ENCODE measurements at places on chromosomes 2 and 18. TPM values are rescaled to one million over a fixed set of nuclear protein-coding genes. Genes with fewer than 3 reads are reported as not detected.

DNA sequence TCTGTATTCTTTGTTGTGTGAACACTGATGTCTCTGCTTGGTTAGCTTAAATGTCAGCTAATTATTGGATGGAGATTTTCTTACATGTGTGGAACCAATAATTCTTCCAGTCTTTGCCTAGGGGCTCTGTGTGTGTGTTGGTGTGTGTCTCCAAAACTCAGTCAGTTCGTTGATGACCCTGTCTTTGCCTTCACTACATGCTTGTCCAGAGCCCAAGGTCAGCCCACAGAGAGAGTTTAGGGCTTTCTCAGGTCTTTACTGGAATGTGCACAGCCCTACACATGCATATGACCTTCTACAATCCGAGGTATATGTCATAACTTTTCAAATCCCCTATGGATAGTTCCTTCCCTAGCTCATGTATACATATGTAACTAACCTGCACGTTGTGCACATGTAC lies 74.1 kb upstream of the LDAH start:
- H3K36me3 ChIP-seq = no peaks in the 10 kb centered on the region
- H3K4me1 ChIP-seq = no peaks in the 10 kb centered on the region
- no peak overlapping the region for H3K27ac ChIP-seq
- no peak overlapping the region for H3K4me3 ChIP-seq
- H3K27me3 ChIP-seq = no peaks in the 10 kb centered on the region

DNA sequence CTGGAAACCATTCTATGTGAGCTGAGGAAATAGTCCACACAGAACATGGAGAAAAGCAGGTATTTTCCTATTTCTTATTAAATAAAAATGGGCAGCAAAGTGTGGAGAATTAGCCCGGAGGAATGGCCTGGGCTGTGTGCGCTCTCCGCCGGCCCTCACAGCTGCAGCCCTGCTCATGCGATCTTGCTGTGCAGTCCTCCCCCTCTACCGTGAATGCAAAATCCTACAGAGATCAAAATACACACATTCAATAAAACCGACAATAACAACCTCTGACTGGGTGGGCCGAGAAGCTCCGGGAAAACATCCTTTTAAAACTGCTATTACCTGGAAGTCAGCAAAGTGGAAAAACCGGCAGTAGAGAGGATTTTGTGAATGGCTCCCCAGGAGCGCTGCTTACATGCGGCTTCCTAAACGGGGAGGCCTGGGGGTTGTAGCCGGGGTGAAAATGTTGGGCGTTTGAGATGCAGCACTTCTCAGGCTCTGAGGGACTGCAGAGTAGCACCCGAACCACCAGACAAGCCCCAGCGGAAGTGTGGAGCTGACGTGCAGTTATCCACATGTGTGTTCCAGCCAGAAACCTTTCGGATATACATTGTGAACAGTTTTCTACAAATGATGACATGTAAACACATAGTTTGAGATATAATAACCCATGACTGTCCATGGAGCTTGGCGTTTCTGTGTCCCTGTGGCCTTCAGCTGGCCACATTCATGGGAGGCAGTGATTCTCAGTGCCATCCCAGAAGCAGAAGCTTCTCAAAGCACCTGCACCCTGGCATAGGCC lies 94.2 kb upstream of the ALKAL2 start:
- no peaks in the 10 kb centered on the region for H3K36me3 ChIP-seq
- no peak overlapping the region for H3K4me3 ChIP-seq
- DNase-seq = no peak
- H3K27me3 ChIP-seq = no peaks in the 10 kb centered on the region

The IFIH1 gene
- 38.1 TPM for total RNA-seq

The ACSL3 gene
- total RNA-seq = 91.5 TPM

The EFEMP1 gene
- total RNA-seq = 301 TPM

DNA sequence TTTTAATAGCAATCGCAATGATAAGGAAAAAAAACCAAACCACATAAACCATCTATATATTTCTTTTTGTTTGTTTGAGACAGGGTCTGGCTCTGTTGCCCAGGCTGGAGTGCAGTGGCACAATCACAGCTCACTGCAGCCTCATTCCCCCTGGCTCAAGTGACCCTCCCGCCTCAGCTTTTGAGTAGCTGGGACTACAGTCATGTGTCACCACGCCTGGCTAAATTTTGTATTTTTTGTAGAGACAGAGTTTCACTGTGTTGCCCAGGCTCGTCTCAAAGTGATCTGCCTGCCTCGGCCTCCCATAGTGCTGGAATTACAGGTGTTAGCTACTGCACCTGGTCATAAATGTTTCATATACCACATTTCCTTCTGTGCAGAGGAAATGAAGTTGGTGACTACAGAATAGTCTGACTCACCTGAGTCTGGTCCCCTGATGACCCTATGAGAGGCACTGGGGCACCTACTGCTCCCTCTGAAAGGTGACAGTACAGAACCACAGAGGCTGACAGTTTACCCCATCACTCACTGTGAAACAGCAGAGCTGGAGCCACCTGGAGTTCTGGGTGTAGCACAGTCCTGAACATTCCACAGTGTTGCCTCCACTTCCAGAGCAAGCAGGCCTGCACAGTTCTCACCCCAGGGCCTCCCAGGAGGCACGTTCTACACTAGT lies 183.7 kb upstream of the PXDN start:
- H3K27ac ChIP-seq = no peak overlapping the region
- H3K4me1 ChIP-seq = no peaks in the 10 kb centered on the region
- no peak overlapping the region for H3K4me3 ChIP-seq
- DNase-seq = no peak

The RAB31 gene
- total RNA-seq = 137 TPM

The TEX44 gene
- total RNA-seq = not detected

DNA sequence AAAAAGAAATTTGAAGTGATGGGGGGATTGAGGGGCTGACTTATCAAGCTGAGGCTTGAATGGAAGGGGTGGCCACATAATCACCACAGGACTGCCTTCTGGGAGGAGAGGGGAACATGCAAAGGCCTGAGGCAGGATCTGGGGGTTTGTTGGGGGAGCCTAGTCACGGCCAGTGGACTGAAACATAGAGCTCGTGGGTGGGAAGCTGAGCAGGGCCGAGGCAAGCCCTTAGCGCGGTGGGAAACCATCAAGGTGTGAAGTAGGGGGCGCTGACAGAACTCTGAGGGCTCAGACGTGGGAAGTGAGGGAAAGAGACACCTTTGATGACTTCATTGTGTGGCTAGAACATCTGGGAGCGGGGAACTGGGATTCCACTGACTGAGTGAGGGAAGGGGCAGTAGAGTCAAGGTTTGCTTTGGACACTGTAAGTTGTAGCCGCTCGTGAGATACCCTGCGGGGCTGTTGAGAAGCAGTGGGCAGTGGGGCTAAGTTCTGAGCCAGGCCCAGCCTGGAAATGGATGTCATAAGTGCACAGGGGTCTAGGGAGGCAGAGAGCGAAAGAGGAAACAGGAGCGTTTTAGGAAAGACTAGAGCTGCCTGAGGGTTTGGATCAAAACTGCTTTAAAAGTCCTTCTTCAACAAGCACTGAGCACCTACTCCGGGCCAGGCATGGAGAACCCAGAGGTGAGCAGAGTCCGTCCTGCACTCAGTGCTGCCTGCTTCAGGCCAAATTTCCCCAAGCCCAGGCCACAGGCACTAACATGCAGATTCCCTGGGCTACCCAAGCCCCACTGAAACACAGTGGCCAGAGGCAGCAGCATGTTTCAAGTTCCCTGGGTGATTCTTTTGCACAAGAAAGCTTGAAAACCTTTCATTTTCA lies 686 bp upstream of the SNORC start:
- H3K36me3 ChIP-seq = no peaks in the 10 kb centered on the region
- no peak overlapping the region for H3K27ac ChIP-seq
- H3K27me3 ChIP-seq = no peaks in the 10 kb centered on the region
- no peaks in the 10 kb centered on the region for H3K4me1 ChIP-seq
- DNase-seq = no peak

- peak overlapping the region; percentile 42 for H3K27ac ChIP-seq
- no peaks in the 10 kb centered on the region for H3K27me3 ChIP-seq
- no peak for DNase-seq
- no peak overlapping the region for H3K4me3 ChIP-seq
- peaks cover 29% of the 10 kb centered on the region for H3K36me3 ChIP-seq
These were observed 95.7 kb downstream of the USP40 start for GRCh38 chr2:233470839-233471238.

The RGPD3 gene
- 0.12 TPM for total RNA-seq

The DSC1 gene
- total RNA-seq = not detected

The CNTNAP5 gene
- not detected for total RNA-seq

- H3K36me3 ChIP-seq = no peaks in the 10 kb centered on the region
- no peak overlapping the region for H3K4me3 ChIP-seq
- no peak overlapping the region for H3K27ac ChIP-seq
- H3K27me3 ChIP-seq = no peaks in the 10 kb centered on the region
These were observed 668.9 kb upstream of the CHAC2 start for GRCh38 chr2:53098696-53099078.

- H3K4me1 ChIP-seq = no peaks in the 10 kb centered on the region
- DNase-seq = no peak
- H3K27ac ChIP-seq = no peak overlapping the region
- no peak overlapping the region for H3K4me3 ChIP-seq
- H3K27me3 ChIP-seq = no peaks in the 10 kb centered on the region
These were observed 441.8 kb downstream of the LRATD1 start for GRCh38 chr2:15074319-15074718.

The ITPRID2 gene
- 242 TPM for total RNA-seq

DNA sequence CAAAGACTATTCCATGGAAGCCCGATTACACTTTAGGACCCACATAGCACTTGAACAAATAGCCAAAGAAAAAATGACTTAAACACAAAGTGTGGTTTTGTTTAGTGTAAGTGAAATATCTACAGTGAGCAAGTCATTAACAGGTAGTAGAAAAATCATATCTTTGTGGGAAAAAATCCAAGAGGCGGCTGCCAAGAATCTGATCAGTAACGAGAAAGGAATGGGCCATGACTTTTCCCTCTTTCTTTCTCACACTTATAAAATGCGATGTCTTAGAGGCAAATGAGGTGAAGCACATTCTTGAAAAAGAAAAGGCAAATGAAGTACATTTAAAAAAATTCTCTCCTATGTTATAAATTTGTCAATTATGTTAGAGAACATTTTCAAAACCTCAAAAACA lies 12.9 kb upstream of the GEMIN6 start:
- H3K36me3 ChIP-seq = no peaks in the 10 kb centered on the region
- H3K4me3 ChIP-seq = no peak overlapping the region
- no peaks in the 10 kb centered on the region for H3K27me3 ChIP-seq
- DNase-seq = no peak
- no peak overlapping the region for H3K27ac ChIP-seq

GRCh38 chr18:46226461-46226860 lies 122.3 kb downstream of the HAUS1 start:
- no peaks in the 10 kb centered on the region for H3K4me1 ChIP-seq
- no peak for DNase-seq
- H3K27me3 ChIP-seq = no peaks in the 10 kb centered on the region
- H3K4me3 ChIP-seq = no peak overlapping the region
- H3K27ac ChIP-seq = no peak overlapping the region

The DPYSL5 gene
- total RNA-seq = not detected

GRCh38 chr18:4734903-4735302 lies 279.8 kb upstream of the DLGAP1 start:
- H3K27ac ChIP-seq = no peak overlapping the region
- H3K36me3 ChIP-seq = no peaks in the 10 kb centered on the region
- H3K27me3 ChIP-seq = no peaks in the 10 kb centered on the region
- no peaks in the 10 kb centered on the region for H3K4me1 ChIP-seq

GRCh38 chr2:236256366-236256985 lies 7.7 kb downstream of the ASB18 start:
- no peak overlapping the region for H3K4me3 ChIP-seq
- no peaks in the 10 kb centered on the region for H3K4me1 ChIP-seq
- H3K27ac ChIP-seq = no peak overlapping the region
- H3K36me3 ChIP-seq = no peaks in the 10 kb centered on the region

DNA sequence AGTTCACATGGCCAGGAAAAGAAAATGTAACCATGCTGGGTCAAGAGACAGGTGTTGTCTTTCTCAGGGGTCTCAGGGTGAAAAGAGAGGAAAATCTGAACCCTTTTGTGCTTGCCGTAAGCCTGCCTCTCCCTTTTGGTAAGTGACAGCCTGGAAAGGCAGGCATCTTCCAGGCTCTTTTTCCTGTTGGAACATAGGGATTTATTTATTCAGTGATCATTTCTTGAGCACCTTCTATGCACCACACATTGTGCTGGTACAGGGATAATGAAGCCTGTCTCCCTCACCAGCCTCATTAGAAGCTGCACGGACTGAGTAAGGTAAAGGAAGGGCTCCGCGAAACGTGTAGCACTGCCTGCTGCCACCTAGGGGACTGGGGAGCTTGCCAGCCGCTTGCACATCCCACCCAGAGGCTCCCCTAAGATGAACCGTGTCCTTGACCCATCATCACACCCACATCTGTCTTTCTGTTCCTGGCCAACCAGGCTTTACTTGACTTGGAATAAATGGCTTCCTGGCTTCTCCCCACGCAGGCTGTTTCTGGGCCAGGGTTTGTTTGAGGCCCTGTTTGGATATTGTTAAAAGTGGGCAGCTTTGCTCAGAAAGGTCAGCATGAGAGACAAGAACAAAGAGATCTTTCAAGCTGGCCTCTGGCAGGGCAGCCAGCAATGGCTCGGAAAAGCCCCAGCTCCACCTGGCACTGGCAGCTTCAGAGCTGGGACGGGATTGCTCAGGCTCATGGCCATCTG lies 73.3 kb upstream of the MCFD2 start:
- peaks cover 46% of the 10 kb centered on the region for H3K4me1 ChIP-seq
- H3K27me3 ChIP-seq = no peaks in the 10 kb centered on the region
- H3K27ac ChIP-seq = peak overlapping the region; percentile 42
- H3K36me3 ChIP-seq = peaks cover 13% of the 10 kb centered on the region

DNA sequence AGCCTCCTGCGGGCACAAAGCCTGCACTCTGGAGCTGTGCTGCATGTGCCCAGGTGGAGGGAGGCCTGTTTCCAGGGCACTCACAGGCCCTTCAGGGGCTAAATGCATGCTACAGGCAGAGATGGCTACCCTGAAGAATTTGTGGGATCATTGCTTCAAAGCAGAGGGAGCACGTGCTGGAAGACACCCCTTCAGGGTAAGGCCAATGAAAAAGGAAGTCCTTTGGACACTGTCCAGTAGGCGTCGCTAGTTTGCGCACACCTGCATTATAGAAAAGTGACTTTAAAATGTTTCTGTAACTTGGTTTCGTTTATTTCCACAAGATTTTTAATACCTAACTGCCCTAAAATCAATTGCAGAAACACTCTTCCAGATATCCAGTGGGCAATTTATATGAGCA lies 325.3 kb downstream of the ZNF516 start:
- no peaks in the 10 kb centered on the region for H3K4me1 ChIP-seq
- no peaks in the 10 kb centered on the region for H3K27me3 ChIP-seq
- H3K4me3 ChIP-seq = no peak overlapping the region
- no peak overlapping the region for H3K27ac ChIP-seq

The FER1L5 gene
- 0.14 TPM for total RNA-seq

The MEIS1 gene
- 48.0 TPM for total RNA-seq

DNA sequence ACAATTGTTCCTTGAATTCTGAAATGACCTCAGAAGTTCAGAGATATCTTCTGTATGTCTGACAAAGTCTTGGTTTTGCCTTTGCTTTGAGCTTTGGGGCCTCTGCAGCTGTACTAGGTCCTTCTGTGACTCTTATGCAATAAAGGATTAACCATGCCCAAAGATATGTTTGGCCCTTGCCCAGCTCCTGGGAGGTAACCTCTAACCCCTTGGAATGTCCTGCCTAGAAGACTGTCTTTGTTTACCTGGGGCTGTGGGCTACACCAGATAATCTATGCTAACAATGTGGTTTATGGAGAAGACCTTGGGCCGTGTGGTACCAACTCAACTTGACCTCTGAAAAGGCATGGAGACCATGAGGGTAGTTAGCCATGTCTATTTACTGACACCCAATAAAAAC lies 140.9 kb upstream of the CAPN13 start:
- DNase-seq = no peak
- no peak overlapping the region for H3K27ac ChIP-seq
- H3K27me3 ChIP-seq = no peaks in the 10 kb centered on the region
- H3K36me3 ChIP-seq = no peaks in the 10 kb centered on the region
- H3K4me3 ChIP-seq = no peak overlapping the region

The HOXD8 gene
- 2.6 TPM for total RNA-seq
